ENCODE measurements at places on chromosomes 12 and 14.

DNA sequence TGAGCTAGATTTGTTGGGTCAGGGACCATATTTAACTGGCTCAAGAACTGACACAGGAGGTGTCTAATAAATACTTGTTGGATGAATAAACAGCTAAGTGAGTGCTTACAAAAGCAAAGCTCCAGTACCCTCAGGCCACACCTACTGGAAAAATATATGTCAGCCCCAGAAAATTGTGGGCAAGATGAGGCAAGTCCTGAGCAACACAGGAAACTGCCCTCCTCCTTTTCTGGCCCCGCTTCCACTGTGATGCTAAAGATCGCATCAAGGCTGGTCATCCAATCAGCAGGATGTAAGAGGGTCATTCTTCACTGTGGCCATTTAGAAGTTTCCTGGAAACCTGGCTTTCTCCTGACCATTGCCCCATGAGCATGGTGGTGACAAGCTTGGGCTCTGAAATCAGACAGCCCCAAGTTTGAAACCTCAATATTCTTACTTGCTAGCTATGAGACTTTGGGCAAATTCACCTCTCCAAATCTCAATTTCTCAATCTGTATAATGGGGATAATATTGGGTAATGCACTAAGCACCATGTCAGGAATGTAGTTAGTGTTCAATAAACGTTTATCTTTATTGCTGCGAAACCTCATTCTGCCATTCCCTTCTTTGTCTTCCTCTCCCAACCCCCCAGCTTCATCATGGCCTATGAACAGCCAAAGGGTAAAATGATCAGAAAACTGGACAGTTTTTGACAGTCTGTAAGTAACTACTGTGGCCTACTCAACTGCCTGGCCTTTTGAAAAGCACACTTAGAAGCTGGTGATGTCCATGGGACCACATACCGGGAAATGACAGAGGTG lies 139.3 kb upstream of the PZP start:
- no peak for DNase-seq

DNA sequence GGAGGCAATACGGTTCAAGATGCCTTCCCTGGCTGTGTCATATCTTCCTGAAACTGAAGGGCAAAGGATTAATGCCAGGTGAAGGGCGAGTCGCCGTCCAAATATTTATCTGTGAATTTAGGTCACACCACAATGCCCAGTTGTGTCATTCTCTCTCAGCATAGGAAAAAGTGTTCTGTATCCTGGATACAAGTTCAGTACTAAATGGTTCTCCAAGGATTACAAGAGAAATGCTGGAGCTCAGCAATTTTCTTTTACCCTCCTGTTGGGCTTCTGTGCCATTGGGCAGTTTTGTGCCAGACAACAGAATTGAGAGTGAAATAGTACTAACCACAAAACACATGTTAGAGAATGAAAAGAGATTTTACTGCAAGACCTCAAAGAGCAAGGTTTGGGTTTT lies 493.9 kb downstream of the EGLN3 start:
- DNase-seq: no peak

DNA sequence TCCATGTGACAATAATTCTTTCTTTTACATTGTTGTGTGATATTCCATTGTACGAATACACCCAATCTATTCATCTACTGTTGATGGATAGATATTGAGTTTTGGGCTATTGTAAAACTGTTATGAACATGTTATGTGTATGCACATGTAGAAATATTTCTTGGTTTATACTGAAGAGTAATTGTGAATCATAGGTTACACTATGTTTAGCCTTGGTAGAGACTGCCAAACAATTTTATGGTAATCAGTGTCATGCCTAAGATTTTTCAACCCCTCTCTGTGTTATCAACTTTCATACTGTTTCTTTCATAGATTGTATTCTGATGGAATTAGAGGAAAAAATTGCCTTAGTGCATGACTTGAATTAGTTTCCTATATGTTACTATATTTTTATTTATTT lies 39.5 kb downstream of the FRMD6 start:
- no peak for DNase-seq

GRCh38 chr14:61438860-61439765 lies 117.7 kb downstream of the PRKCH start:
- no peak for DNase-seq

DNA sequence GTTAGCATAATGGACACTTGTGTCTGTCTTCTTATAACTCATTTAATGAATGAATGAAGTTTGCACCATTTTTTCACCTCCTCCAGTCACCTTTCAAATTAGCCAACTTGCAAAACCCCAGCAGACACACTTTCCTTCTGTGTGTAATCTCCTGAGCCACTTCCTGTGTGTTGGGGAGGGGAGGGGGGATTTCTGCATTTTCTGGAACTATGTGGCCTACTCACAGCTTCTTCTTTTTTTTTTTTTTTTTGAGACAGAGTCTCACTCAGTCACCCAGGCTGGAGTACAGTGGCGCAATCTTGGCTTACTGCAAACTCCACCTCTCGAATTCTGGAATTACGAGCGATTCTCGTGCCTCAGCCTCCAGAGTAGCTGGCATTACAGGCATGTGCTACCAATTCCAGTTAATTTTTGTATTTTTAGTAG lies 4.1 kb upstream of the SERPINA1 start:
- no peak for DNase-seq

DNA sequence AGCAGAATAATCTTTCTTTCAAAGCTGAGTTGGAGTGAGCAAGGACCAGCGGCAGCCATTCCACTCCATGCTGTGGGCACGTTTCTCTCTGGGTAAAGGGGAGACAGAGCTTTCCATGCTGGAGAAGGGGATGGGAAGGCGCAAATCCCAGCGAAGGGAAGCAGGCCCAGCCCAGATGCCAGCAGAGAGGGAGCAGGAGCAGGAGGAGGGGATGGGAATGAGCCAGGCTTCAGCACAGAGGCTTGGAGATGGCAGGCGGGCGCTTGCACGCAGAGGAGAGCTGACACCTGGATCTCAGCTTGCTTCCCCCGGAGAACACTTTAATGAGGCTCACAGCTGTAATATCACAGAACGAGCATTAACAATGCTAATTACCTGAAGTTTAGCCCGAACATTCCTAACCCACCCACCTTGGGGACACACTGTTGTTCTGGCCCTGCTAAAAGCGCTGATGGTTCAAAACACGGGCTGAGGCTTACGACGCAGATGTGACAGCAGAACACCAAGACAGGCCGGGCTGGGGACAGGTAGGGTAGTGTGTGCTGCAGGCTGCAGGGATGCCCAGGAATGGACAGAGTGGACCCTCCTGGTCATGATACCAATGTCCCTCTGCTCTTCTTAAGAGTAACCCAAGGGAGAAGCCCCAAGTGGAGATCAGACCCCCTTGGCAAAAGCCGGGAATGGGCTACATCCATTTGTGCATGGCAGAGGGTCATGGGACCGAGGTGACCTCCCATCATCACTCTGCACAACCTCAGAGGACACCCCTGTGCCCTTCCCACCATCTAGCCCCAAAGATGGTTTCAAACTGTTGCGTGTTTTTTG lies 288.6 kb downstream of the DPF3 start:
- no peak for DNase-seq

- DNase-seq: no peak
Measured at GRCh38 chr12:79020106-79020505, 155.5 kb downstream of the SYT1 start.

DNA sequence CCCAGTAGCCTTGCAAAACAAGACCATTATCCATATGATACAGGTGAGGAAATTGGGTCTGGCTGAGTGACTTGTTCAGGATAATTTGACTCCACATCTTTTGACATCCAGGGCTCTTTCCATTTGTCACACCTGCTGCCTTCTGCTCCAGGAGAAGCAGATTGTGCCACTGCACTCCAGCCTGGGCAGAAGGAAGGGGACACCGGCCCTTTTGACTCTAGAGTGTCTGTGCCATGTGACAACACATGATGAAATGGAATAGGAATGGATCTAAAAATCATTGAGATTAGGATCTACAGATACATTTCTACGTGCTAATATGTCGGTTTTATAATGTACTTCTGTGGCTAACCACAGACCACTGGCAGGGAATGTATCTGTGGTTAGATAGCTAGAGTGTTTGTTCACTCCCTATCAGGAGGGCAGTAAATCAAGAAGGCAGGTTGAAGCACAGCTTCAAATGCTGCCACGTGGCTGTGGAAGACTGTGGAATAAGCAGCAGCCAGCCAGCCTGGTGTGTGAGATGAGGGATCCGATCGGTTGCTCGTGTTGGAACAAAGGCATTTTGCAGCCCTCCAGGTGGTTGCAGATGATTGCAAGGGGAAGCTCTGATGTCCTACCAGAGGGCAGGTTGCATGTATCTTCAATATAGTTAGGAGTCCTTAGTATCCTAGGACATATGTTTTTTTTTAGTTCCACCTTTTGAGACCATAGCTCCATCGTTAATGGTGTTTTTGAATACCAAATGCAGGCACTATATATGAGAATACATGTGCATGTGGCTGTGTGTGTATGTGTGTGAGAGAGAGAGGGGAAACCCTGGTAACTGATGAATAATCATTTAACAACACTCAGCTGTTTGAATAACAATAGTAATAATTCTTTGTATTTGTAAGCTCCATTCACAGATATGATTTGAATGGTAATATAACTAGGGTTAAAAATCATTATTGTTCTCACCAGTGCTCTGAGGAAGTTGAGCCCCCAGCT lies 28.6 kb downstream of the EML1 start:
- DNase-seq: no peak

GRCh38 chr14:55336162-55336561 lies 64.9 kb downstream of the FBXO34 start:
- no peak for DNase-seq

DNA sequence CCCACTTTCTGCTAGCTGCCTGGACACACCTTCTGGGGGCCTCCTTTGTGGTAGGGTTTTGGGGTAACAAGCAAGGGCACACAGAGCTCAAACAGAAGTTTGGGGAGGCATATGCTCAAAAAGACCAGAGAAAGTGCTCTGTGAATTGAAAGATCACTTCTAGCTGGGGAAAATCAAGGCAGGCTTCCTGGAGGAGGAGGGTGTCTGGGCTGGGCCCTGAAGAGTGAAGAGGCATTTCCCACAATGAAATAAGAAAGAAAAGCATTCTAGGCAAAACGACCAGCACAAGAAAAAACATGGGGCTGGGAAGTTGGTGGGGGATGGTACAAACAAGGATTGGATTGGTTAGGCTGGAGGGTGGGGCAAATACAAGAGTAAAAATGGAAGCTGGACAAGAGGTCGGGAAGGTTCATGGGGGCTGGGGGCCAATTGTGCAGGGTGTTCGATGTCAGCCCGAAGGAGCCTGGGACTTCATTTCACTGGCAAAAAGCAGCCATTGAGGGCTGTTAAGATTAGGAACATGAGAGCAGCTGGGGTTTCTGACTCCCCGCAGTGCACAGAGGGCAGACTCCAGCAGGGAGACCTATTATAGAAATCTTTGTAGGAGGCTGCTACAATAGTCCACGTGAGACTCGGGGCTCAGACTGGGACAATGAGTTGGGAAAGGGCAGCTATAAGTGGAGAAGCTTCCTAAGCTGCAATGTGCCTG lies 51.5 kb upstream of the CMKLR1 start:
- peak; percentile 12 for DNase-seq

- DNase-seq: no peak
Measured at GRCh38 chr12:22974865-22975264, 349.9 kb downstream of the ETNK1 start.

DNA sequence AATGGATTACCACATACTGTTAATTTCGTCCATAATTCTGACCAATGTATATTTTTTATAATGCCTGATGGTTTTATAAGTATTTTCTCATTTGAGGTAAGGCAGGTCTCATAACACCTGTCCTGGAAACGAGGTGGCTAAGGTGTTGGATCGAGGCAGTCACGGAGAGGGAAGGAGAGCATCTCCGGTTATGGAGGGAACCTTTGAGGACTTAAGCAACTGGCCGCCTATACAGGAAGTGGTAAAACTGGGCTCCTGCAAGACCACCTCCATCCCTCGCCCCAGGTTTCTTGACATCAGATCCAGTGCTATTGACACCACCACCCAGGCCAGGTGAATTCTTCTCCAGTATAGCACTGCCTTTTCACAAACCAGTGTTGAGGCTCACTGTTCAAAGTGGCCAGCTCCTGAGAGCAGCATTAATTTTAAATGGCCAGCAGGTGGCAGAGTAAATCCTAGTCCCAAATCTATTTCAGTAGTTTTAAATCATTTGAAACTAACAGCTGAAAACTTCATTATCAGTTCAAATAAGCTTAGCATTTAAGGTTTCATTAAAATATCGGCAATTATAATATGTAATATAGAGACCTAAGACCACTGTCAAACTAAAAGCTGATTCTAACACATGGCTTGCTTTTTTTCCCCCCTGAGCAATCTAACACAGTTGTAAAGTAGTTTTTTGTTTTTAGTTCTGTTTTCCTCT lies 100.8 kb downstream of the PPM1A start:
- DNase-seq: peak; percentile 60

DNA sequence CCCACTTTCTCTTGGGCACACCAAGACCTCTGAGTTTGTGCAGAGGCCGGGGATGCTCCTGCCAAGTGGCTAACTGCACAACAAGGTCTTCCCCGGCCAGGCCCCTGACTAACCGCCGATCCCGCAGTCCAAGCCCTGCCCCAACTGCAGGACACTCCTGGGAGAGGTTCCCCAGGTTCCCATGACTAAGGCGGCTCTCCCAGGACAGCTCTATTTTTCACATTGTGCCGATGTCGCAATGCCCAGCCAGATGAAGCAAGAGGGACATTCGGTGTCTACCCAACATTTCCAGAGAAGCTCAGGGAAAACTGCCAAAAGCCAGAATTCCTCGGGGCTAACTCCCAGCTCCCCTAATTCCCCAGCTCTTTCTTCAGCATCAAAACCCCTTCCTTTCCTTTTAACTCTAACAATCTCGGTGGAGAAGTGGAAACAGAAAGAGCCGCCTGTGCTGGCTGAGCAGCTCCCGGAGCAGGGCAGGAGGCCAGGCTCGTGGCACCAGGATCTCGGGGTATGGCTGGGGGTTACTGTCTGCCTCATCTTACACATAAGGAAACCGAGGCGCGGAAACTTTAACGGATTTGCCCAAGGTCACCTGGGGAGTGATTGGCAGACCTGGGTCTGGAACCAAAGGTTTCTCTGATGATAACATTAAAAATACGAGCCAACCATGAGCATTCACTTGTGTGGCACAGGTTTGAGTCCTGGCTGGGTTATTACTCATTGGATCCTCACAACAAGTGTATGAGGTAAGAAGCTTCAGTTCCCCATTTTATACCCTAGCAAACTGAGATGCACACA lies 318.2 kb downstream of the BCL11B start:
- DNase-seq: no peak

DNA sequence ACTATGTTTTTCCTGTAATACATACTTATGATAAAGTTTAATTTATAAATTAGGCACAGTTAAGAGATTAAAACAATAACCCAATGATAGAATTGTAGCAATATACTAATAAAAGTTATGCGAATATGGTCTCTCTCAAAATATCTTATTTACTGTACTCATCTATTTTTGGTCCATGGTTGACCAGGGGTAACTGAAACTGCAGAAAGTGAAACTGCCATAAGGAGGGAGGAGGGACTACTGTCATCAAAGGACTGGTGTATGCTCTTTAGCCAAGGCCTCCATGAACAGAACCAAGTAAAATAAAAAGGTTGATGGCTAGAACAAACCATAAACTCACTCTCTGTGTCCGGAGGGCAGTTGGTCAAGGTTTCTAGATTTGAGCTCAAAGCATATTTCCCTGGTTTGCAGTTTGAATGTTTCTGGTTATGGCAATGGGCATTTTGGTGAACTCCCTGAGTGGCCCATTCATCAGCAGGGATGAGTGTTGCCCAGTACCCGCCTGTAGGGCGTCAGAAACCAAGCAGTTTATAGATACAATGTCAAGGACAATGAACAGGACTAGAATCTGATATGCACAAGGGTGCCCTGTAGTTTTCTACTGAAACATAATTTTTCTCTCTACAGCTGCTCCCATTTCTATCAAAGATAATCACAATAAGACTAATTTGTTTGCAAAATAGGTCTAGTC lies 19.8 kb downstream of the LEMD3 start:
- no peak for DNase-seq
